ENCODE measurements at places on chromosomes 12 and 14.

GRCh38 chr12:63021116-63021515 is 86.2 kb upstream of the PPM1H start:
- DNase-seq: no peak

DNA sequence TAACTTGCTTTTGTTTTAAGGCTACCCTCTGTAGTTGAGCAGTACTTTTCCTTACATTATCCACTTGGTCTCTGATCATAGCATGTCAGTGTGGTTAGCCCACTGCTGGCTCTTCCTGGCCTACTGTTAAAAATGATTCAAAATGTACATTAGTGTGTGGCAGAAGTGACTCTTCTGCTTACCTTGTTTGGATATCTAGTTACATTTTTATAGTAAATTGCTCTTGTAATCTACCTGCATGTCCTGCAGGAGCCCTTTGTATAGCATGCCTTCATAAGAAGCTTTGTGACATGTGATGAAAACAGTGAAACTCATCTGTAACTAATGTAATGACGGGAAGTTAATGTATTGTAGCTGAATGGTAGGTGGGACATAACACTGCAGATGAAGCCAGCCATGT is 8.1 kb downstream of the SPATS2 start:
- no peak for DNase-seq

DNA sequence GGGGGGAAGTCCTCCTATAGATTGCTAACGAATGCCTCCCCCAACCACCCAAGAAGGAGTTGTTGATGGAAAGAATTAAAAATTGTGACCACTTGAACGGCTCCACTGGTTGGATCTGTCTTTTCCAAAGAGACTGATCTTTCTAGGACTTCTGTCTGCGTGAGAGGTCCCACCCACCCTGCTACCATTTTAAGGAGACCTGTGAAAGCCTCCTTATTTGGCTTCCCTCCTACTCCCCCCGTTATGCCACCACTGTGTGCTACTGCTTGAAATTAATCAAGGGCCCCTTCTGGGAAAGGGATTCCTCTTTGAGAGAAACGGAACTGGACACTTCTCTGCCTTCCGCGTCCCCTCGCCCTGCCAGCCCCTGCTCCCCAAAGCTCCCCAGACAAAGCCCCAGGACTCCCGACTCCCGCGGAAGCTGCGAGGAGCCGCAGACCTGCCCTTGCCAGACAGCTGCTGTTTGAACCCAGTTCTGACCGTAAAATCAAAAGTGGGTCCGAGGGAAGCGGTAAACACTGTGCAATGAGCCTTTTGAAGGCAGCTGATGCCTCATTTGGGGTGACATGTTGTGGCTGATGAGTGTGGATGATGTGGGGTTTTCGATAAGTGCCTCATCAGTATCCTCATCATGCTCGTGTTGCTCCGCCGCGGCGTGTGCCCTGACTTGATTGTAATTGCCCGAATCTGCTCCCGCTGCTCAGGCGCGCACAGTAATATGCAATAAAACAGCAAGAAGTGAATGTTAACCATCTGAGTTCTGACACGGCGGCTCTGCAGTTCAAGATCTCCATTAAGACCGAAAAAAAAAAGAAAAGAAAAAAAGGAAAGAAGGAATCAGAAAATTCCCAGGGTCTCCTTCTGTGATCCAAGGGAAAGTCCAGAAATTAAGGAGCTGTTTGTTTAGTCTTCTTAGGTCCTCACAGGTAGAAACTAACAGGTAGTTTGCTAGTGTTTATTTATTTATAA is 48.2 kb downstream of the MBIP start:
- peak; percentile 62 for DNase-seq

DNA sequence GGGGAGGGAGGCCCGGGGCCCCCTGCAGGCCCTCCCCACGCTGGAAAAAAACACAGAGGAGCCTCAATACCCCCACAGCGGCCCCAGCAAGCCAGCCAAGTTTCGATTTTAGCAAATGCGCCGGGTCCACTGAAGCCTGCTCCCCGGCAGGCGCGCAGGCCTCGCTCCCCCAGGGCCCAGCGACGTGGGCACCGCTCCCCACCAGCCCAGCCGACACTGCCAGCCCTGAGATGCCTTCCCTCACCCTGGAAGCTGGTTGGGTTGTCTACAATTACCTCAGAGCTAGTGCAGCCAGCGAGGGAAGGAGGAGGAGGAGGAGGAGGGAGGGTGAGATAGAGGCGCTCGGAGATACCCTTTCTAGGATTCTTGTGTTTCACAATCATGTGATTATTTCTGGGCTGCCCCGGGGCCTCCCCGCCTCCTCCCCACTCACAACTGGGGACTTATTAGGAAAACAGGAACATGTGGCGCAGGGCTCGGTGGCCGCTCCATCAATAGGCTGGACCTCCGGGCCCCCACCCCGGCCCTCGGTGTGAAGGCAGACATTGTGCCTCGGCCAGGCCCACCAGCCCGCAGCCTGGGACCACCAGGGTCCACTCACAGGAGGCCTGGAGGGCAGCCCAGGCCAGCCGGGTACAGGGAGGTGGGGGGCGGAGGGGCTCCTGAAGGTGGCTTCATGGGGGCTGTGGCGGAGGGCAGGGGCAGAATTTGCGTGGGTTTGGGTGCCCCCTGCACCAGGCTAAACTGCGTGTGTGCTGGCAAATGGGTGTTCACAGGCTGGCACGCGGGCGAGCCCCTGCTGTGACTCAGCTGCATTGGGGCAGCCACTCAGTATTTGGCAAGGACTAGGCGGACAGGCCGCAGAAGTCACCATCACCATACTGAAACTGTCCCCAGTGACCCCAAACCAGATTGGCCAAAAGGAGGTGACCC is 109.9 kb downstream of the NCOR2 start:
- DNase-seq: no peak

GRCh38 chr12:29316752-29317151 is 64.2 kb downstream of the ERGIC2 start:
- no peak for DNase-seq

GRCh38 chr12:47068539-47068938 is 10.9 kb upstream of the PCED1B start:
- no peak for DNase-seq

- no peak for DNase-seq
Measured at GRCh38 chr14:33449703-33450395, 501.0 kb downstream of the EGLN3 start.

DNA sequence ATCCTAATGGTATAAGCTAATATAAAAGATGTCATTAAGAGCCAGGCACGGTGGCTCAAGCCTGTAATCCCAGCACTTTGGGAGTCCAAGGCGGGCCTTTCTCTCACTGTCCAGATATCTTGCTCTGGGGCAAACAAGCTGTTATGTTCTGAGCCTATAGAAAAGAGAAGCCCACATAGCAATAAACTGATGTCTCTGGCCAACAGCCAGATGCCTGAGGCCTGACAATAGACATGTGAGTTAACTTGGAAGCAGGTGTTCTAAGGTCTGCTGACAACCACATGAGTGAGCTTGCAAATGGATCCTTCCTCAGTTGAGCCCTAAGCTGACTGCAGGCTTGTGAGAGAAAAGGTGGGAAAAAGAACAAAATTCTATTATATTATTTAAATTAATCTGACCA is 25.0 kb downstream of the YAF2 start:
- peak; percentile 61 for DNase-seq

- no peak for DNase-seq
Measured at GRCh38 chr12:53677800-53678148, 1.9 kb upstream of the ATP5MC2 start.

- DNase-seq: no peak
Measured at GRCh38 chr14:68131907-68132306, 312.3 kb downstream of the RAD51B start.

- peak; percentile 42 for DNase-seq
Measured at GRCh38 chr12:107564946-107565345, 120.7 kb upstream of the PWP1 start.

GRCh38 chr14:87898301-87898700 is 94.7 kb downstream of the GALC start:
- DNase-seq: no peak

- DNase-seq: no peak
Measured at GRCh38 chr14:75452324-75452723, 24.5 kb downstream of the JDP2 start.

All from bronchial epithelial cell (primary cell).